Neural crest cell (in vitro differentiated cells): ENCODE measurements at places on chromosomes 3 and 15. TPM values are rescaled to one million over a fixed set of nuclear protein-coding genes. Genes with fewer than 3 reads are reported as not detected.

Gene GOLGA6L7
- total RNA-seq, result not detected in 2 replicates

DNA sequence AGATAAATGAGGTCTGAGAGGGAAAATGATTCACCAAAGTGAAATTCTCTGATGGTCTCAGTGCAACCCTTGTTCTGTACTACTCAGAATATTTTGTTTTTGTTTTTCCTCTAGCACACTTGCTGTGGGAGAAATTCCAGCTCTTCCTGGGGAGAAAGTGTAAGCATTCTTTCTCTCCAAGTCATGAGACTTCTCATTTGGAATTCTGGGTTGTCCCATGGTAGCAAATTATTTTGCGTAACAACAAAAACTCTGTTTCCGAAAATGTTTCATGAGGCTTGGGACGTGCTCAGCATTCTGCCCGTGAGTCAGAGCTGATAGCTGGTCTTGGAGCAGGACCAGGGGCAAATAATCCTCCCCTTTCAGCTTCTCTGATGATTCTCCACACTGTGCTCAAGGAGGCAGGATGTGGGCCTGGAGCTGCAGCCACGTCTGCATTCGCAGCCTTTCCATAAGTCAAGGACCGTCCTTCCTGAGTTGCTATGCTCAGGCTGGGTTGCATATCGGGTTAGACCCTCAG is 70.3 kb downstream of the SENP2 start:
- DNase-seq, result no peak

DNA sequence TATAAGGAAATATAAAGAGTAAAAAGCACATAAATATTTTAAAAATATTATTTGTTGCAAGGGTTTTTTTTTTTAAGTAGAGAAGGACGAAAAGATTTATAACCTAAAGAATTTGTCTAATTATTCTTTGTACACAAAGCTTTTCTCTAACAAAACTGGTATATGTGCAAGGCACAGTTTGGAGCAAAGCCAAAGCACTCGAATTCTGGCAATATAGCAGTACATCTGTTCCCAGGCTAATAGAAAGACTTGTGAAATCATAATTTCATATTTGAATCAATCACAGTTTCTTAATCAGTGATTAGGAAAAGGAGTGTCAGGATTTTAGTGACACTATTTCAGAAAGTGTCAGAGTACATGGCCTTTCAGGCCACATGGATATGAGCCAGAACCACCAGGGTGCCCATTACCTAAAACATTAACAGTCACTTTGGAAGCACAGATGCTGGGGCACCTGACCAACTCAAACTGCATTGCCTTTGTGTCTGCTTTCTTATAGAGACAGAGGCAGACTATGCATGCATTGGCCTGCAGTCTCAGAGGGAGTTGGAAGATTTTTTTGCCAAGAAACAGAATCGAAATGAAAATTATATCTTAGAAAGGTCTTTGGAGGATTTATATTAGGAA is 651.8 kb upstream of the SGO1 start:
- DNase-seq, result no peak

GRCh38 chr15:94925680-94926079 is 694.3 kb downstream of the MCTP2 start:
- DNase-seq, result no peak

Gene ROBO2
- 26.0 and 27.9 TPM in 2 replicates for total RNA-seq

DNA sequence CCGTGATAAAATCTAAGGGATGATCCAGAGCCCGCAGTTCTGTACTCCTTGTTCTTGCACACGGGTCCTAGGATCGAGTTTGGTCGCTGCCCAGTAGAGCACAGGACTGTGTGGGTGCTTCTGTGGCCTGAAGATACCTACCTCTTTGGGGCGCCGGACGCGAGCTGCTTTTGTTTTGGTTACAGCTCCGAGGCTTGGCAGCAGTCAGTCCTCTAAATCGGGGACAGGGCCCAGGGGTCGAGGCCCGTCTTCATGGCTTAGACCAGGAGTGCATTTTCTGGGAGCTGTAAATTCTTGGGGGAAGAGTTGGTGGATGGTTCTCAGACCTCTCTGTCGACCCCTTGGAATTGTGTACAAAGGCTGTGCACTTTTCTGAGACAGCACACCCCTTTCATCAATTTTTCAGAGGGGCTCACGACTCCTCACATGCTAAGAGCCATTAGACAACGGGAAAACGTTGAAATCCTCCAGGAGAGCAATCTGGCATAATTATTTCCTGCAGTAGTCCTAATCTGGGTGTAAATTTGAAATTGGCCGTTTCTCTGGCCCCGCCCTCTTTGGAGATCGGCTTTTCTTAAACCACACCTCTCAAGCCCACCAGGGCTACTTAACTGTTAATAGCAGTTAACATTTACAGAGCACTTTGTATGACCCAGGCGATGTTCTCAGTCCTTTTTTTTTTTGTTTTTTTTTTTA is 928 bp downstream of the CEP97 start:
- DNase-seq, result no peak

DNA sequence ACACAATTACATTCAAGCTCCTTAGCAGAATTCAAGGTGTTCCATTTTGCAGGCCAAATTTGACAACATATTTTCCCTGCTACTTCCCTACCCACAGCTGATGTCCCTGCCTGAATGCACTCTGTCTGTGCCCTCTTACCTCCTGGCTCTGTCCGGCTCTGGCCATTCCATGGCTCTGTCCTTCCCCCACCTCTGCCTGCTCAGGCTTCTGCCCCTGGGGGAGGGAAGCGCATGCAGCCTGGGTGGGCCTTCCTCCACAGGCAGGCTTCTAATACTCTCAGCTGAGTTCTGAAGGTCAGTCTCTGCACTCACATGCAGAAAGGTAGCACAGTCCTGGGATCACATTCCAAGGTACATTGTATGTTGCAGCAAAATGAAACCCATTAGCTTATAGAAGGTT is 113.6 kb upstream of the CACNA2D3 start:
- DNase-seq, result no peak

Gene ADAMTS9
- total RNA-seq, result 13.8 and 15.1 TPM in 2 replicates

DNA sequence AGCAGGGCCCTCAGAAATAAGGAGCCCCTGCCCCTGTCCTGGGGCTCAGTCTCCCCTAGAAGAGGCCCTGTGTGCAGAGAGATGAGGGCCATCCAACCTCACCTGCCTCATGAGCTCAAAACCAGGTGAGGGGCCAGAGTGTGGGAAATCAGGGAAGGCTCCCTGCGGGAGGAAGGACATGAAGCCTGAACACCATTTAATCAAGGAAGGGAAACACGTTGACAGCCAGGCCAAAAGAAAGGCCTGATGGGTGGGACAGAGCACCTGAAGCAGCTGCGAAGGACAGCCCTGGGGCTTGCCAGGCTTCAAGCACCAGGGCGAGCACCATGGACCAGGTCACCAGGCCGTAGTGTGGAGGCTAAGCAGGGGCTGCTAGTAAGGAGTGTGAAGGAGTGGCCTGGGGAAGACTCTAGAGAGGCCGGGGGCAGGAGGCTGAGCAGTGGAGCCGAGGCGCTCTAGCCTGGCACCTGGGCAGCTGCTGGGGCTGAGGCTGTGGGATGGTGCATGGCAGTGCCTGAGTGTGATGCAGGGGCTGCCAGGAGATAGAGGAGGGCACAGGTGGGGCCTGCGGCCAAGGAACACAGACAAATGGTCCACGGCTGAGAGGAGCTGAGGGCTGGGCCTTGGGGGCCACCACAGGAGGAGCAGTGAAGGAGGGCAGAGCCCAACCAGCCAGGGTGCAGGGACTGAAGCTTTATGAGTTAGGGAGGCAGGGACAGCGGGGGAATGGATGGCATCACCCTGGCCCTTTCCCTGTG is 16.1 kb downstream of the ACAA1 start:
- DNase-seq, result no peak

DNA sequence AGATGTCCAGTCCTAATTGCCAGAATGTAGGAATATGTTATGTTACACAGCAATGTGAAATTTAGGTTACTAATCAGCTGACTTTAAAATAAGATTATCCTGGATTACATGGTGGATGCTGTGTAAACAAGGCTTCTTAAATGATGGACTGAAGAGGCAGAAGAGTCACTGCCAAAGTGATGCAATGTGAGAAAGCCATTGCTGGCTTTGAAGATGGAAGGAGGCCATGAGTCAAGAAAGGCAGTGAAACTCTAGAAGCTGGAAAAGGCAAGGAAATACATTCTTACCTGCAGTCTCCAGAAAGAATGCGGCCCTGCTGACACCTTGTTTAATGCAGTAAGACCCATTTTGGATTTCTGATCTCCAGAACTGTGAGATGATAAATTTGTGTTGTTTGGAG is 179.1 kb upstream of the ZPLD1 start:
- DNase-seq, result no peak

Gene GPR160
- 0.21 and 0.23 TPM in 2 replicates for total RNA-seq

- no peak for DNase-seq
Measured at GRCh38 chr3:124811436-124811835, 75.7 kb downstream of the ITGB5 start.

DNA sequence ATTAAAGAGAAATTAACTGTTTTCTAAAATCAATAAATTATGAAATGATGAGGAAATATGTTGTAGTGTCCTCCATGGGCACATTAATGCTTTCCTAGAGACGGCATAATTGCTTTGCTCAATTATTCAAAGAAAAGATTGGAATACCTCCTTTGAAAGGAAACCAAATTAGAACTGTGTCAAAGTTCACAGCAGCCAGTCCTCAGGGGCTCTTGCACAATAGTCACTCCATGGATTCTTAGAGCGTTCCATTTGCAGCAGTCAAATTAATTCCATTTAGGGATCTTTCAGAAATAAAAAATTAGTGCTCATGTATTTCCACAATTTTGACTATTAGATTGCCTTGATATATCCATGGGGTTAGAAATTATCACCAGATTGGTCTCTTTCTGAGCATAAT is 841.6 kb upstream of the DPPA4 start:
- no peak for DNase-seq

GRCh38 chr3:169746924-169747323 is 17.9 kb downstream of the TERC start:
- no peak for DNase-seq

DNA sequence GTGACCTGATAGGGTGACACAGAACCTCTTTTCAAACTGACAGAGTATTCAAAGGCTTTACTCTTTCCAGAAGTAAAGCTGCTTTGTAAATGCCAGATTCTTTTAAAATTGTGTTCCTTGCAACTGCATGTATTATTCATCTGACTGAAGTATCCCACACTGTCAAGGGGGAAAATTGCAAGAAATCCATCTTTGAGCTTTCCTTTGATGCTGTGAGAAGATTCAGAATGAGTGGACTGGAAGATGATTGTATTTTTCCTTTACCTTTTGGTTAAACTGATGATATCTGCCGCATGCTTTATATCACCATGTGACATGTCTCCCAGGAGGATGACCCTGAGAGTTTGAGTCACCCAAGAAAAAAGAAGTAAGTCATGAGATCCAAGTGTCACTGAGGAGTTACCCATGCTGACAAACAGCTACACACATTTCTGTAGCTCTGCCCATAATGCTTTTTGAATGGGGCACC is 250.8 kb upstream of the CBLB start:
- DNase-seq, result no peak

Gene ANKUB1
- total RNA-seq, result not detected in 2 replicates

Gene CCDC14
- total RNA-seq, result 113 and 117 TPM in 2 replicates

GRCh38 chr3:14428087-14429033 is 26.0 kb downstream of the SLC6A6 start:
- no peak for DNase-seq

Gene BOC
- 114 and 130 TPM in 2 replicates for total RNA-seq

- no peak for DNase-seq
Measured at GRCh38 chr3:35276568-35276967, 362.8 kb upstream of the ARPP21 start.

- no peak for DNase-seq
Measured at GRCh38 chr3:42398080-42398479, 12.3 kb downstream of the LYZL4 start.

- no peak for DNase-seq
Measured at GRCh38 chr3:7876741-7877297, 624.8 kb upstream of the LMCD1 start.

DNA sequence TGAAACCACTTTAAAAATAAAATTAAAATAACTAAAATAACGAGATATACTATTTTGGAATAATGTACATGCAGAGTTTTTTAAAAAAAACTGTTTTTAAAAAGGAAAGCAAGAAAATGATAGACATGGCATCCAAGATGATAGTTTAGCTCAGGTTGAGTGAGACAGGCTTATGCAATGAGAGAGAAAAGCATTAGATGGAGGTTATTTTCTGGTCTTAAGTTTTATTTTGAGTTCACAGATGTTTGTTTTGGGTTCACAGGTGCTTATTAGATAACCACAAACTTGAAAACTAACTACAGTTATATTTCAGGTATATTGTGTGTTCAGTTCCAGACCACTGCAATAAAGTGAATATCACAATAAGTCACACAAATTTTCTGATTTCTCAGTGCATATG is 413.6 kb upstream of the TMCO5A start:
- DNase-seq, result no peak

GRCh38 chr15:82100111-82100929 is 54.5 kb upstream of the MEX3B start:
- no peak for DNase-seq

GRCh38 chr15:28903555-28903954 is 17.8 kb downstream of the APBA2 start:
- DNase-seq, result no peak
